ENCODE measurements at places on chromosomes 13 and 19. TPM values are rescaled to one million over a fixed set of nuclear protein-coding genes. Genes with fewer than 3 reads are reported as not detected.

The CBY2 gene
- total RNA-seq: not detected

The LGALS14 gene
- total RNA-seq: not detected

The ZNF611 gene
- 41.0 TPM for total RNA-seq

The ATP13A1 gene
- total RNA-seq: 78.6 TPM

The RANBP3 gene
- total RNA-seq: 82.2 TPM

The PKN1 gene
- 244 TPM for total RNA-seq

The MBOAT7 gene
- 56.9 TPM for total RNA-seq

The DHX34 gene
- total RNA-seq: 12.6 TPM

The PCP2 gene
- total RNA-seq: 0.63 TPM

DNA sequence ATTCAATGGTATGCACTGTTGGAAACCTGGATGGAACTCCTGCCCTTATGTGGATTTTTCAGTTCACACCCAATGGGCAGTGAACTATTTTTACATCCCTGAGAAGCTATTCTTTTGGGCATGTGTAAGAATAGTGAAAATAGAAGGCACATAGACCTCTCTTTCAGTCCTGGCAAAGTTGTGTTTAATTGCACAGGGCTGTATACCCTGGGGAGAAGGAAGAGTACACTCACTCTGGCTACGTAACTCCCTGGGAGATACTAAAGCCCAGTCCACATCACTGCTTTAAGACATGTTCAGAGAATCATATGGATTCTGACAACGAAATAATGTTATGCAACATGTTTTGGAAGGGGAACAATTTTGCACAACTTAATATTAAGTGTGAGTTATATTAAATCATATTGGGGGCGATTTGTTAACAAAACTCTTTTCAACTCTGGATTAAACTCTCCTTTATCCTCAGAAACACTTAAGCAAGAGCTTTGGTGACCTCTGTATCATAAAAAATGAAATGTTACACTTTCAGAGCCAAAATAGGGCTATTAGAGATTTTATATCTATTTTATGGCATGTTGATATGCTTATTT, 166.1 kb downstream of the DCT start:
- peaks cover 3% of the 10 kb centered on the region for H3K36me3 ChIP-seq
- H3K4me1 ChIP-seq: peaks cover 29% of the 10 kb centered on the region
- no peaks in the 10 kb centered on the region for H3K27me3 ChIP-seq
- H3K4me3 ChIP-seq: no peak overlapping the region
- no peak for DNase-seq
- peak overlapping the region; percentile 43 for H3K27ac ChIP-seq

GRCh38 chr13:33233547-33233946, 52.0 kb downstream of the STARD13 start:
- H3K36me3 ChIP-seq: no peaks in the 10 kb centered on the region
- H3K4me3 ChIP-seq: no peak overlapping the region

GRCh38 chr13:33217256-33217655, 68.3 kb downstream of the STARD13 start:
- H3K27ac ChIP-seq: no peak overlapping the region
- no peak overlapping the region for H3K4me3 ChIP-seq
- DNase-seq: no peak
- no peaks in the 10 kb centered on the region for H3K4me1 ChIP-seq
- peaks cover 9% of the 10 kb centered on the region for H3K27me3 ChIP-seq

GRCh38 chr19:17346109-17346671, 8.8 kb downstream of the GTPBP3 start:
- peaks cover 29% of the 10 kb centered on the region for H3K4me1 ChIP-seq
- peak; percentile 84 for DNase-seq
- peaks cover 13% of the 10 kb centered on the region for H3K27me3 ChIP-seq
- H3K27ac ChIP-seq: no peak overlapping the region
- H3K36me3 ChIP-seq: no peaks in the 10 kb centered on the region

GRCh38 chr13:105732806-105733529, 802.5 kb downstream of the EFNB2 start:
- no peak overlapping the region for H3K4me3 ChIP-seq
- DNase-seq: no peak
- H3K27me3 ChIP-seq: no peaks in the 10 kb centered on the region
- H3K4me1 ChIP-seq: no peaks in the 10 kb centered on the region

GRCh38 chr13:111115061-111115964, at the start of gene ARHGEF7:
TSS of gene ARHGEF7 (plus strand) at chr13:111115310. CDS start at chr13:111115527, 217 bp downstream.
- peak within 1 kb of the TSS; percentile 78 for H3K4me3 ChIP-seq
- H3K36me3 ChIP-seq: peaks cover 4% of the 10 kb centered on the region
- no peak for DNase-seq
- H3K27me3 ChIP-seq: peaks cover 72% of the 10 kb centered on the region

DNA sequence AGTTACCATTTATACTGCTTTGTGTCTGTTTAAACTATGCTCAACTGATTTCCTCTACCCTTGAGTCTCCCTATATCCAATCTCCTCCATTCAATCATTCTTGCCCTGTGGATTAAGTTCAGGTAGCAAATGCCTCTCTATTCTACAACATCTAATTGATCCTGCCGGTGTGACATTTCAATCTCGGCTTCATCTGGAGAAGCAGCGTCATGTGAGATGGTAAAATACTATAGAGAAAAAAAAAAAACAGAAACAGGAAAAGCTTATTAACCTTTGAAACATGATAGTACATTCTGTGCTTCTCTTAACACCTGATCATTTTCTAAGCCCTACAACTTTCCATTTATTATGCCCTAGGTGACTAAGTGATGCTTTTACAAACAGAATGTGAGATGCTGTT, 89.4 kb downstream of the KCTD12 start:
- H3K27ac ChIP-seq: no peak overlapping the region
- no peak overlapping the region for H3K4me3 ChIP-seq
- H3K27me3 ChIP-seq: no peaks in the 10 kb centered on the region
- no peaks in the 10 kb centered on the region for H3K4me1 ChIP-seq
- DNase-seq: no peak

DNA sequence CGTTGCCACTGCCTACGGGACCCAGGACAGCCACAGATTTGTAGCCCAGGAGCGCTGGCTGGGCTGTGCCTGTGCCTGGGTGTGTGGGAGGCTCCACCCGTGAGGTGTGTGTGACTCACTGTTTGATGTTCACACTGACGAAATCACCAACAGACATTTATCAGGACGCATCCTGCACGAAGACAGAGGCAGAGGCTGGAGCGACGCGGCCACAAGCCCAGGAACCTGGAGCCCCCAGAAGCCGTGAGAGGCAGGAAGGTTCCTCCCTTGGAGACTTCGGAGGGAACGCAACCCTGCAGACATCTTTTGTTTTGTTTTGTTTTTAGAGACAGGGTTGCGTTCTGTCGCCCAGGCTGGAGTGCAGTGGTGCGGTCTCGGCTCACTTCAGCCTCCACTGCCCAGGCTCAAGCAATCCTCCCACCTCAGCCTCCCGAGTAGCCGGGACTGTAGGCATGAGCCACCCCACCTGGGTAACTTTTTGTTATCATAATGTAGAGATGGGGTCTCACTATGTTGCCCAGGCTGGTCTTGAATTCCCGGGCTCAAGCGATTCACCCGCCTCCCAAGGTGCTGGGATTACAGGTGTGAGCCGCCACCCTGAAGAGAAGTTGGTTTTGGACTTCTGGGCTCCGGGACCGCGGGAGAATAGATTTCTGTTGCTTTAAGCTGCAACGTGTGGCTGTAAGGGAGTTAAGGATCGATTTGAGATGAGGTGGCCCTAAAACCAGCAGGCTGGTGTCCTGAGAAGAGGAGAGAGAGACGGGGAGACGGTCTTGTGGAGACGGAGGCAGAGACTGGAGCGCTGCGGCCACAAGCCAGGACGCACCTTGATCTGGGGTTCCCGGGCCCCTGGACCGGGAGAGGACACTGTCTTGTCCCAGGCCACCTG, 24.9 kb upstream of the WDR18 start:
- H3K4me1 ChIP-seq: peaks cover 4% of the 10 kb centered on the region
- no peak overlapping the region for H3K27ac ChIP-seq
- no peaks in the 10 kb centered on the region for H3K27me3 ChIP-seq
- no peak for DNase-seq

GRCh38 chr13:52737965-52738364, 1.7 kb downstream of the CNMD start:
- no peak overlapping the region for H3K4me3 ChIP-seq
- no peaks in the 10 kb centered on the region for H3K36me3 ChIP-seq
- H3K4me1 ChIP-seq: peaks cover 7% of the 10 kb centered on the region

DNA sequence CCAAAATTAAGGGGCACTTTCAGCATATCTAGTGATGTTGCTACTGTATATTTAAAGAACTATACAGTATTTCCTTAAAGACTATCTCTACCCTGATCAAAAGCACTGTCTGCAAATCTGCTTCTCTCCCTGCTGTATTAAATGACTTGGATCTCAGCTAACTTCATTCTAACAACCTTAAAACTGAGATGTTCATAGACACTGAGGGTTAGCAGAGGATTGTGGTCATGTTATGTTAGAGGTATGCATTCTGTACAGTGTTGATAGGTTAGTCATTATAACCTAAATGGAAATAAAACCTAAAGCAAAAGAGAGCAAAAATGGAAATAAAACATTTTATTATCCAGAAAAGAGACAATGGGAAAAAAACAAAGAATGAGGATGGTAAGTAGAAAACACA, 9.9 kb downstream of the GPR183 start:
- DNase-seq: no peak
- peak overlapping the region; percentile 77 for H3K4me3 ChIP-seq
- H3K4me1 ChIP-seq: peaks cover 71% of the 10 kb centered on the region
- peak overlapping the region; percentile 48 for H3K27ac ChIP-seq

DNA sequence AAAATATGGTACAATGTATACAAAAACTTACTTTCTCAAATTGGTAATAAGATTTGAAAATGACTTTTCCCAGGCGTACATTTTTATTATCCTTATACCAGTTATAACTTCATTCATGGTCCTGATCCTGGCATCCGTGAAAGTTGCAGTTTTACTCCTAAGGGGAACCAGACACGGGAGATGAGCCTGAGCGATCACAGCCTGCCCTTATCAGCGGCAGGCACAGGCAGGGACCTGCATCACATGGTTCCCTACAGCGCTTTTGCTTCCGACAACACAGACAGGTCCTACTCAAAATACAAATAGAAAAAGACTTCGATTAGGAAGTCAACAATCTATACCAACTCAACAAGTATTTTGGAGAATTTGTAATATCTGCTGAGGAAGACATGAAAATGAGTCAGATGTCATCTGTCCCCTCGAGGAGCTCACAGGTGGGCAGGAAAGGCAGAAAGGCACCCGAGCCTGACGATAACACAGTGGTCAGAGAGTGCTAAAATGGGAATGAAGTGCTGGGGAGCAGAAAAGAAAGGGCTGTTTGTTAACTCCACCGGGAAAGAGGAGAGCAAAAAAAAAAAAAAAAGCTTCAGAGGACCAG, 93.4 kb downstream of the ABCC4 start:
- H3K4me1 ChIP-seq: no peaks in the 10 kb centered on the region
- H3K27me3 ChIP-seq: no peaks in the 10 kb centered on the region
- no peak for DNase-seq
- no peak overlapping the region for H3K4me3 ChIP-seq

GRCh38 chr19:51398096-51398704, 7.8 kb upstream of the C19orf84 start:
- H3K4me1 ChIP-seq: peaks cover 37% of the 10 kb centered on the region
- peaks cover 23% of the 10 kb centered on the region for H3K36me3 ChIP-seq
- no peak overlapping the region for H3K4me3 ChIP-seq
- H3K27me3 ChIP-seq: no peaks in the 10 kb centered on the region
- no peak overlapping the region for H3K27ac ChIP-seq

GRCh38 chr19:3684817-3685410, 15.4 kb downstream of the PIP5K1C start:
- no peaks in the 10 kb centered on the region for H3K27me3 ChIP-seq
- H3K27ac ChIP-seq: no peak overlapping the region
- H3K4me1 ChIP-seq: peaks cover 18% of the 10 kb centered on the region
- no peak overlapping the region for H3K4me3 ChIP-seq
- DNase-seq: no peak

GRCh38 chr19:50877338-50877737, 4.1 kb downstream of the KLK2 start:
- peaks cover 17% of the 10 kb centered on the region for H3K27me3 ChIP-seq
- H3K4me1 ChIP-seq: no peaks in the 10 kb centered on the region
- no peaks in the 10 kb centered on the region for H3K36me3 ChIP-seq
- no peak overlapping the region for H3K27ac ChIP-seq

DNA sequence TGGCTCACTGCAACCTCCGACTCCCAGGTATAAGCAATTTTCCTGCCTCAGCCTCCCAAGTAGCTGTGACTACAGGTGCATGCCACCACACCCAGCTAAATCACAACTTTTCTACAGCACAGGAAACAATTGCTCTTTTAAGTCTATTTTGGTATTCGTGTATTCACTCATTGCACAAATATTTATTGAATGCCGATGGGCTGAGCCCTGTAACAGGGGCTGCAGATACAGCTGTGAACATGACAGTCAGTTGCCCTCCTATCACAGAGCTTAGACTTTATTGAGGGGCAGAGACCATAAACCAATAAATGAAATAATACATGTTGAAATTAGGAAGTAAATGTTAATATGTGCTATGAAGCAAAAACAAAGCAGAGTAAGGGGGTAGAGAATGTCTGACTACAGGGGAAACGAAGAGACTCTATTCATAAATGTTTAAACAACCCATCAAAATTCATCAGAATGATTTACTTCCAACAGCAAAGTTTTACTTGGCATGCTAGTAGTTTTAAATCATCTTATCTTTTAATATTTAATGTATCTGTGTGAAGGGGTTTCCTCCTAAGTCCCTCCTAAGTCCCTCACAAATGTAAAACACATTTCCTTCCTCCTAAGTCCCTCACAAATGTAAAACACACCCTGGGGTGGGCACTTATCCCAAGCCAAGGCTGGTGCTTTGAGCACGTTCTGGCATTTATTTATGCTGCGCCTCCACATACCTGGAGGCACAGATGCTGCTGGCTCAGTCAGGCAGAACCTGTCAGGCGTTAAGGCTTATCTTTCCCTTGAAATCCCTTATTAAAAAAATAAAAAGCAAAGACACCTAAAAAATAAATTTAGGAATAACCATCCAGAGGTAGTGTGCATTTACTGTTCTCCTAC, 140.8 kb downstream of the MIPEP start:
- H3K4me3 ChIP-seq: no peak overlapping the region
- H3K27me3 ChIP-seq: no peaks in the 10 kb centered on the region
- H3K4me1 ChIP-seq: peaks cover 9% of the 10 kb centered on the region
- no peak overlapping the region for H3K27ac ChIP-seq

- DNase-seq: no peak
- no peaks in the 10 kb centered on the region for H3K27me3 ChIP-seq
- H3K36me3 ChIP-seq: no peaks in the 10 kb centered on the region
- no peaks in the 10 kb centered on the region for H3K4me1 ChIP-seq
These were observed 32.7 kb downstream of the KCTD12 start for GRCh38 chr13:76853481-76853880.

Measured in activated CD8-positive, alpha-beta T cell treated with anti-CD3 and anti-CD28 coated beads, Interleukin-2, amount 10 ng/mL, durations not matched to agents 7 days and 5 days (primary cell).